Activated T-helper 2 cell treated with anti-CD3 and anti-CD28 coated beads, Interferon-gamma antibody, Interleukin-2, Interleukin-4, amounts not matched to agents 10 μg/mL and 5 μg/mL and 100 μg/mL, durations not matched to agents 14 hours and 24 hours and 36 hours (primary cell): ENCODE measurements at places on chromosomes 7 and 10. TPM values are rescaled to one million over a fixed set of nuclear protein-coding genes. Genes with fewer than 3 reads are reported as not detected.

- no peak overlapping the region for H3K4me3 ChIP-seq
- H3K27ac ChIP-seq, result no peak overlapping the region
- peaks cover 3% of the 10 kb centered on the region for H3K4me1 ChIP-seq
Observed at GRCh38 chr7:27992097-27992496, 188.5 kb downstream of the JAZF1 start.

GRCh38 chr7:138941545-138941944, 39.6 kb downstream of the KIAA1549 start:
- H3K27ac ChIP-seq, result no peak overlapping the region
- no peaks in the 10 kb centered on the region for H3K36me3 ChIP-seq
- DNase-seq, result no peak

DNA sequence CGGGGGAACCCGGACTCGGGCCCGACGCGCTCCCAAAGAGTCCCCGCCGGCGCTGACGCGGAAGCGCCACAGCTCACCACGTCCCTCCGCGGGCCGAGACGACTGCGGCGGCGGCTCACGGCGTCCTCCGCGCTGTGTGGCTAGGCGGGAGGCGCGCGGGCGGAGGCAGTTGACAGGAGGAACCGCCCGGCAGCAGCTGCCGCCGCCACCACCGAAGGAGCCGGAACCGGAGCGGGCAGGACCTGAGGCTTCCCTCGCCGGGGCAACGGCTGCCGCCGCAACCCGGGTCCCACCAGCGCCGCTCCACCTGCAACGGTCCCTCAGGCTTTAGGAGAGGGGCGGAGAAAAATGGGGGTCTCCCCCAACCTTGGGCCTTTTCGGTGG, 334 bp downstream of the ZNF800 start:
- peaks cover 47% of the 10 kb centered on the region for H3K36me3 ChIP-seq
- H3K4me3 ChIP-seq, result peak overlapping the region; percentile 86
- peak; percentile 69 for DNase-seq
- H3K27ac ChIP-seq, result peak overlapping the region; percentile 92
- H3K27me3 ChIP-seq, result no peaks in the 10 kb centered on the region
- peaks cover 58% of the 10 kb centered on the region for H3K4me1 ChIP-seq

DNA sequence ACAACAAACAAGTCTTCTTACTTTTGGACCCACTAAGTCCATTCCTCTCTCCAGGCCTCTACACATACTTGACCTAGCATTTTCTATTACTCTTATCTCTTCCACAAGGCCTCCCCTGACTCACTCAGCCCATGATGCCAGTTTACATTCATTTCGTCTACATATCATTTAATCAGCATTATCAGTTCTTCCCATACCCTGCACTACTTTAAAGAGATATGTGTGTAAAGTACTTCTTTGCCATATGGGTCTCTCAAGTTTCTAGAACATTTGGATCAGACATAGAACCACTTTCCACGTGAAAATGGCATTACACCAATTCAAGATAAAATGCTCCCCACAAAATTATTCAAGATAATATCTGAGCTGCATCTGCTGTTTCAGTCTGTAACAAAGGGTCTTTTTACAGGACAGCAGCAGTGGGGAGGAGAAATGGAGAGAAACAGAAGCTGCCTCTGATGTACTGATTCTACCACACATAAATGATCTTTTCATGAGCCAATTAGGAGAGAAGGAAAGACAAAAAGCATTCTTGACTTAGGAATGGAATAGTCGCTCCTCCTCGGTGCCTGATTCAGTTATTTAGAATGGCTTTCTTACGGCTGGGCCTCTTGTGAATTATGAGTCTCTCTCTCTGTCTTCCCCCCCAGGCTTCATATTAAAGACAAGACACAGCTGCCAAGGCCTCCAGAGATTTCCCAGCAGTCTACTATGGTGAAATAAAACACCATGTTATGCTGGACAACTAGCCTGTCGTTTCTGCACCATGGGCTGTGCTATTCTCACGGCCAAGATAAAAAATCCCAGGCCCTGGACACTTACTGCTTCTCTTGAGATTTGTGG, 46.9 kb upstream of the SEPTIN7 start:
- H3K27me3 ChIP-seq, result peaks cover 12% of the 10 kb centered on the region
- no peak for DNase-seq
- H3K4me1 ChIP-seq, result peaks cover 4% of the 10 kb centered on the region

DNA sequence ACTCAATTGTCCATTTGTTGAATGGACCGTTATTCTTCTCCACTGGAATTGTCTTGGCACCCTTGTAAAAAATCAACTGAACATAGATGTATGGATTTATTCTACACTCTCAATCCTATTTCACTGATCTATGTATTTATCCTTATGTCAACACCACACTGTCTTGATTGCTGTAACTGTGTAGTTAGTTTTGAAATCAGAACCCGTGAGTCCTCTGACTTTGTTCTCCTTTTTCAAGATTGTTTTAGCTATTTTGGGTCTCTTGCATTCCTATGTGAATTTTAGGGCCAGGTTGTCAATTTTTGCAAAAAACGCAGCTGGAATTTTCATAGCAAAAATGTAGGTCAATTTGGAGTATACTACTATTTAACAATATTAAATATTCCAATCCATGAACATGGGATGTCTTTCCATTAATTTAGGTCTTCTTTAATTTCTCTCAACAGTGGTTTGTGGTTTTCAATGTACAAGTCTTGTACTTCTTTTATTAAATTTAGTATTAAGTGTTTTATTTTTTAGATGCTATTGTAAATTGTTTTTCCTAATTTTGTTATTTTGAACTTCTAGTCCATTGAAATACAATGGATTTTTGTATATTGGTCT, 10.0 kb downstream of the CAMK2B start:
- no peak overlapping the region for H3K4me3 ChIP-seq
- no peak overlapping the region for H3K27ac ChIP-seq
- peaks cover 30% of the 10 kb centered on the region for H3K27me3 ChIP-seq

GRCh38 chr10:103681617-103682399, 173.6 kb downstream of the SH3PXD2A start:
- H3K27ac ChIP-seq, result no peak overlapping the region
- DNase-seq, result no peak
- H3K27me3 ChIP-seq, result no peaks in the 10 kb centered on the region
- no peak overlapping the region for H3K4me3 ChIP-seq

- H3K27ac ChIP-seq, result no peak overlapping the region
- H3K36me3 ChIP-seq, result no peaks in the 10 kb centered on the region
- peaks cover 44% of the 10 kb centered on the region for H3K27me3 ChIP-seq
- no peak for DNase-seq
Observed at GRCh38 chr10:50991456-50992355, 82.6 kb upstream of the PRKG1 start.

DNA sequence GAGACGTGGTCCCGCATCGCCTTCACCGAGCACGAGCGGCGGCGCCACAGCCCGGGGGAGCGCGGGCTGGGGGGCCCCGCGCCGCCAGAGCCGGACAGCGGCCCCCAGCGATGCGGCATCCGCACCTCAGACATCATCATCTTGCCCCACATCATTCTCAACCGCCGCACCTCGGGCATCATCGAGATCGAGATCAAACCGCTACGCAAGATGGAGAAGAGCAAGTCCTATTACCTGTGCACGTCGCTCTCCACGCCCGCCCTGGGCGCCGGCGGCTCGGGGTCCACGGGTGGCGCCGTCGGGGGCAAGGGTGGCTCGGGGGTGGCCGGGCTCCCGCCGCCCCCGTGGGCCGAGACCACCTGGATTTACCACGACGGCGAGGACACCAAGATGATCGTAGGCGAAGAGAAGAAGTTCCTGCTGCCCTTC, 737 bp downstream of the CNNM2 start:
- H3K27ac ChIP-seq, result no peak overlapping the region
- DNase-seq, result peak; percentile 40
- peaks cover 3% of the 10 kb centered on the region for H3K27me3 ChIP-seq
- peaks cover 12% of the 10 kb centered on the region for H3K36me3 ChIP-seq
- H3K4me1 ChIP-seq, result peaks cover 51% of the 10 kb centered on the region

DNA sequence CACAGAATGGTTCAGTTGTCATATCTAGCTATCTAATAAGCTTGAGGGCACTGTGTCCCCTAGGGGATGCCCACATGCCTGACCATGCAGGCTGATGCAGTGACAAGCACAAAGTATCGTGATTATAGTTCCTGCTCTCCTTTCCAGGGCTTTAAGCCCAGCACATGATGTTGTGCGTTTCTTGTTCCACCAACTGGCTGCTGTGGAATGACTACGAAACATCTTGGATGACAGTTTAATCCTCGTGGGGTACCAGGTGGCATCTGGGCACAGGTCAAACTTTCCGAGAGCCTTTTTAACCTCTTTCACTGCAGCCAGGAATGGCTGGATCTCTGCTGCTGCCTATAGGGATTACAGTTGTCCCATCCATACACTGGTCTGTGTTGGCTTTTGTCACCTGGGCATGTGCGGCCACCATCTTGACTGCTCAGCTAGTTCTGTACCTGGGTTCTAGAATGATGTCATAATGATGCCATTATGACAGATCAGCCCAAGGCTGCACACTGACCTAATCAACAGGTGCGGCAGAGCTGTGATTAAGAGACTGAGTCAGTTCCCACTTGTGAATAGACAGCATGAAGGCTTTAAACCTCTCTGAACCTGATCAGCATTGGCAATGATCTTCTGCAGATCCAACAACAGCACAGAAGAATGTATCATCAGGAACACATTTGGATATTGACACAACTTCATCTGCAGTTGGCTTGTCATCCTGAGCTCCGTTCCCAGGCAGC, 144.1 kb downstream of the DLG5 start:
- H3K4me1 ChIP-seq, result no peaks in the 10 kb centered on the region
- no peaks in the 10 kb centered on the region for H3K36me3 ChIP-seq
- no peak overlapping the region for H3K27ac ChIP-seq
- H3K4me3 ChIP-seq, result no peak overlapping the region

DNA sequence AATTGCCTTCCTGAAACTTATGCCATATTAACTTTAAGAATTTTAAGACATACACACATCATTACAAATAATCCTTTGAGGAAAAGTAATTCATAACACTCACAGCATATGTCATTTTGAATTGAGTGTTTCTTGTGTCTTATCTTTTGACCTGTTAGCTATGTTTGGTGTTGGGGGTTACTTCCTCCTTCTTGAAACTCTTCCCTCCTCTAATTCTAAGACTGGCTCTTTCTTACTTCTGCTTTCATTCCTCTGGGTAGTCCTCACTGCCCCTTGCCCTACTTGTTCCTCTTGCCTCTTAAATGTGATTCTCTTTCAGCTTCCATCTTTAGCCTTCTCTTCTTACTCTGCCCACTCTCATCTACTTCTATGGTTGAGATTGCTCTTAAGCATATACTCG, 28.3 kb upstream of the PIP4K2A start:
- H3K27ac ChIP-seq, result no peak overlapping the region
- no peaks in the 10 kb centered on the region for H3K36me3 ChIP-seq
- H3K4me1 ChIP-seq, result no peaks in the 10 kb centered on the region

- H3K27me3 ChIP-seq, result peaks cover 14% of the 10 kb centered on the region
- no peaks in the 10 kb centered on the region for H3K36me3 ChIP-seq
- no peaks in the 10 kb centered on the region for H3K4me1 ChIP-seq
- no peak overlapping the region for H3K27ac ChIP-seq
Observed at GRCh38 chr10:13859979-13860654, 273.4 kb downstream of the PRPF18 start.

GRCh38 chr10:112115781-112116385, 67.7 kb downstream of the GPAM start:
- DNase-seq, result peak; percentile 13
- H3K36me3 ChIP-seq, result no peaks in the 10 kb centered on the region
- no peaks in the 10 kb centered on the region for H3K4me1 ChIP-seq
- peaks cover 7% of the 10 kb centered on the region for H3K27me3 ChIP-seq
- no peak overlapping the region for H3K4me3 ChIP-seq

DNA sequence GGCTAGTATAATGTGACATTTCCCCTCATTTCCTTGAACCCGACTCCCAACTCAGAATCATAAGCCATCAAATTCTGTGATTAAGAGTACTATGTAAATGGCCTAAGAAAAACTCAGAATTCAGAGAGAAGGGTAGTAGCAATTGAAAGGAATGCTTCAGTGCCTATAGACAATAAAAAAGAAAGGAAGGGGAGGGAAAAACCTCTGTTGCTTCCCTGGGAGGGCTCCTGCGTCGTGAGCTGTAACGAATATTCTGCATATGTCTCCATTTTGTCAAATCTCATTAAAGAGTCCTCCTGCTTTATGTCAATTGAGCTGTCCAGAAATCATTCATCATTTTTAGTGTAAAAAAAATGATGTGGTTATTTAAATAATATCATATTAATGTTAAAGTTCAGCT, 223.0 kb downstream of the VTI1A start:
- no peaks in the 10 kb centered on the region for H3K4me1 ChIP-seq
- H3K27ac ChIP-seq, result no peak overlapping the region
- H3K4me3 ChIP-seq, result no peak overlapping the region
- H3K36me3 ChIP-seq, result peaks cover 7% of the 10 kb centered on the region
- no peaks in the 10 kb centered on the region for H3K27me3 ChIP-seq
- DNase-seq, result no peak

GRCh38 chr7:82397879-82398524, 45.6 kb downstream of the CACNA2D1 start:
- H3K27me3 ChIP-seq, result no peaks in the 10 kb centered on the region
- H3K4me3 ChIP-seq, result no peak overlapping the region
- no peak for DNase-seq
- H3K4me1 ChIP-seq, result no peaks in the 10 kb centered on the region
- no peaks in the 10 kb centered on the region for H3K36me3 ChIP-seq

GRCh38 chr7:107394831-107395230, 75.0 kb upstream of the GPR22 start:
- DNase-seq, result no peak
- no peaks in the 10 kb centered on the region for H3K27me3 ChIP-seq
- no peak overlapping the region for H3K4me3 ChIP-seq

DNA sequence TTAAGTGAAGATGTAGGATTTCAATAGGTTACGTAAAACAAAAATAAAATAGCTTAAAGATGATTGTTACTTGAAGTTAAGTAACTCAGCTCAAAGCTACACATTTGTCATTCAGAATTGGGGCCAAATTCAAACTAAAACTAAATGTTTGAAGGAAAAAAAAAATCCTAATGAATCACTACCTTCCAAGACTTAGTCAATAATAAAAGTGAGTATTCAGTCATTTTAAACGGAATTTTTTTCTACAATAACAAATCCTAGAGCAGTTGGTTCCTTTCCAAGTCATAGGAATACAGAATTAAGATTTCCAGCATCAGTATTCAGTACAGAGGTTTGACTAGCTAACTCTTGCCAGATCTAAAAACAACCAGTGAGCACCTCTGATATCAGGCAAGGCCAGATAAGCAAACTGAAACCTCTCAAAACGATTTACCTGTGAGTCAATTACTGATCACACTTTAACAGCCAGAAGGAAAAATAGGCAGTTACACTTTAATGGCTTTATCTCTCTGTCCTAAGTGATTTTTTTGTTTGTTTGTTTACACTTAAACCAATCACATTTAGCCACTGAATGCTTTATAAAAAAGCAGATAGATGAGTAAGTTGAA, 669.8 kb upstream of the ANKRD30A start:
- no peak overlapping the region for H3K4me3 ChIP-seq
- H3K4me1 ChIP-seq, result no peaks in the 10 kb centered on the region
- DNase-seq, result no peak

GRCh38 chr7:124188576-124188975, 155.7 kb upstream of the TMEM229A start:
- H3K36me3 ChIP-seq, result no peaks in the 10 kb centered on the region
- no peak overlapping the region for H3K4me3 ChIP-seq
- H3K27me3 ChIP-seq, result no peaks in the 10 kb centered on the region
- DNase-seq, result no peak
- no peaks in the 10 kb centered on the region for H3K4me1 ChIP-seq

The INSYN2A gene
- not detected in 2 replicates for total RNA-seq

The CPN1 gene
- total RNA-seq, result not detected in 2 replicates

The SPDYE11 gene
- not detected in 2 replicates for total RNA-seq

The RP9 gene
- total RNA-seq, result 15.4 and 18.6 TPM in 2 replicates
